ENCODE measurements at places on chromosomes 11 and 22.

DNA sequence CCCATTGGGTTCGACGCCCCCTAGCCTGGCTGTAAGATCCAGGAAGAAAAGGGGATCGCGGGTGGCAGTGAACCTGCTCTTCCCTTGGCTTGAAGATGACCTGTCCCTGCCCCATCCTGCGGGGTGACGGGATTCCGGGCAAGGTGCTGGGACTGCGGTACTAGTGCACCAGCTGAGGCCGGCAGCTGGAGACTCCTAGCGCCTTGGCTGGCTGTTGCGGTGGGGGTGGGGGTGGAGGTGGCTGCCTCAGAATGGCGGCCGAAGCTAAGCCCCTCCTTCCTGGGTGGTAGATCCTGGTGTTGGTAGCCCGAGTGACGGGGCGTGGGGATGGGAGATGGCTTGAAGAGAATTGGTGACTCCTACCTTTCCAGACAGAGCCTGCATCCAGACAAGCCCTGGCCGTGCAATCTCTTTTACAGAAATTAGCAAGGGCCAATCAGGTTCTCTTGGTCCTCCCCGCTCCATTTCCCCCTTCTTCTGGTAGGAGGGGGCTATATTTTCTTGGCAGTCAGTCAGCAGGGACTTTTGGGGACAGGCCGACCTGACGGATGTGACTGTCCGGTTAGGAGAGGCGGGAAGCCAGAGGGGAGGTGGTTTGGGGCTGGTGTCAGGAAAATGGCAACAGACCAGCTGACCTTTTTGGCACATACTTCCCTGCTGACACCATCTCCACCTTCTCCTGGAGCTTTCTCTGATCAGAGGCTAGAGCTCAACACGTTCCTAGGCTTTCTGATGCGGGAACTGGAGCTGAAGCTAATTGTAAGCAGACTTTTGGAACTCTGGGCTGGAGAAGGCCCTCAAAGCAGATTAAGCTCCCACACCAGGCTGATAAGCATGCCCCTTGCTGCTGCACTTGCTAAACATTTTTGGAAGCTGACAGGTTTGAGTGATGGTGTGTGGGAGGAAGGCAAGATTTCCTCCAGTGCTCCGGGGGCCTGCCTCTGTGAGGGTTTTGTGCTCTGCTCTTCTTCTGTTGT lies 2.0 kb downstream of the NAV2 start:
- DNase-seq: no peak

GRCh38 chr22:40960145-40960544 lies 9.0 kb downstream of the RBX1 start:
- no peak for DNase-seq

GRCh38 chr11:97136067-97136466 lies 746.3 kb downstream of the JRKL start:
- DNase-seq: no peak

- no peak for DNase-seq
Observed at GRCh38 chr11:79054636-79055035, 386.2 kb downstream of the TENM4 start.

GRCh38 chr22:39301926-39302325 lies 17.5 kb downstream of the RPL3 start:
- no peak for DNase-seq

GRCh38 chr11:44260081-44260480 lies 49.9 kb downstream of the ALX4 start:
- no peak for DNase-seq

- DNase-seq: no peak
Observed at GRCh38 chr22:36762687-36763260, 13.1 kb downstream of the IFT27 start.

GRCh38 chr11:79963856-79964645 lies 523.2 kb upstream of the TENM4 start:
- no peak for DNase-seq

- DNase-seq: no peak
Observed at GRCh38 chr11:27717801-27718229, 17.6 kb upstream of the BDNF start.

DNA sequence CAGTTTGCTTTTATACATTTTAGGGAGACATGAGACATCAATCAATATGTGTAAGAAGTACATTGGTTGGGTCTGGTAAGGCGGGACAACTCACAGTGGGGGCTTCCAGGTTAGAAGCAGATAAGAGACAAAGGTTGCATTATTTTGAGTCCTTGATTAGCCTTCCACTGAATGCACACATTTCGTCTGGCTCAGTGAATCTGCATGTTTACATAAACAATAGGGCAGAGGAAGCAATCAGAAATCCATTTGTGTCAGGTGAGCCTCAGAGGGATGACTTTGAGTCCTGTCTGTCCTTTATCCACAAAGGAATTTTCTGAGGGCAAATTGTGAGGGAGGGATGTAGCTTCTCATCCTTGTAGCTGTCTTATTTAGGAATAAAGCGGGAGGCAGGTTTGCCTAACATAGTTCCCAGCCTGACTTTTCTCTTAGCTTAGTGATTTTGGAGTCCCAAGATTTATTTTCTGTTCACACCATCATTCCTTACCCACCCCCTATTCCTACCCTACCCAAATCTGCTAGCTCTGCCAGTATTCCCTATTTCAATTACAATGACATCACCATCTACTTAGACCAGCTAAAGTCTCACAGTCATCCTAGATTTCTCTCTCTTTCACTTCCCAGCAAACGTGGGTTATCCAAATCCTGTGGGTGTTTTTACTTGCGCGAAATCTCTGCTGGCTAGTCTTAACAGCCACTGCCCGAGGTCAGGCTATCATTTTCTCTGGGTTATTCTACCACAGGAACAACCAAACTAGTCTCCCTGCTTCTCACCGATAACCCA lies 2.9 kb downstream of the SC5D start:
- DNase-seq: no peak

- peak; percentile 88 for DNase-seq
Observed at GRCh38 chr11:12724301-12725054, 50.3 kb downstream of the TEAD1 start.

- no peak for DNase-seq
Observed at GRCh38 chr11:107457205-107457557, 444 bp downstream of the CWF19L2 start.

- DNase-seq: no peak
Observed at GRCh38 chr11:110425751-110426545, 3.8 kb upstream of the FDX1 start.

DNA sequence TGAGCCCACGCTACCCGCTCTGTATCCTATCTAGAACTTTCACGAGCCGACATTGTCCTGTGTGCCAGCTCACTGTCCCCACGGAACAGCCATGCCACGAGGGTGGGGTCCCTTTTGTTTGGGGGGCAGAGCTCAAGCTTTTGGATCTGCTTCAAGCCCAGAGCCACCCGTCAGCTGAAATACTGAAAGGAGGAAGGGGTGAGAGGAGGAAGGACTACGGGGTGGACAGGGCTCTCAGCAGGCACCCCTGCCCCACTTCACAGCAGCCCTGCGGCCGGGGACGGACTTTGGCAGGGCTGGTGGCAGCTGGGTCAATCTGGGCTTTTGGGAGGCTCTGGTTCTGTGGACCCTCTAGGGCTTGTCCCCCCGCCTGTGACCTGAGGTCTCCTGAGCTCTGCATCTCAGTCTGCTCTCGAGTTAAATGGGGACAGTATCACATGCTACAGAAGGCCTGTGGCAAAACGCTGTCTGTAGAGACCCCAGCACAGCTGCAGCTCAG lies 30.0 kb upstream of the MUC5AC start:
- DNase-seq: no peak

DNA sequence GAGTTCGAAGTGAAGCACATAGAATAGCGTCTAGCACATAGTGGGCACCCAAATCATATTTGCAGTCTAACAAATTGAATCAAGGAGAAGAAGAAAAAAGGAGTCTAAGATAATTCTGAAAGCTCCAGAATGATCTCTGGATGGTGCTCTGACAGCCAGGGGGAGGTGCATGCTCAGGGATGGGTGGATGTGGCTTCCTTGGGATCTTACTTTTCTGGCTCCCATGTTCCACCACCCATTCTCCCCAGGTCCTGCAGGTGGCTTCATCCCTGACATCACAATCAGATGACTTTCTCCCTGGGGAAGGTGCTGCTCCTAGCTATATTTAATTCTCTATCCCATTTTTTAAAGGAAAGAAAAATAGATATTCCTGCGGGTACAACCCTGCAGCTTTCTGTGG lies 381.9 kb downstream of the CADM1 start:
- no peak for DNase-seq
